ENCODE measurements at places on chromosomes 1 and 21.

- DNase-seq = no peak
Measured at GRCh38 chr1:1542766-1543705, 2.6 kb upstream of the TMEM240 start.

- DNase-seq = no peak
Measured at GRCh38 chr1:45003741-45004140, 7.4 kb downstream of the HECTD3 start.

DNA sequence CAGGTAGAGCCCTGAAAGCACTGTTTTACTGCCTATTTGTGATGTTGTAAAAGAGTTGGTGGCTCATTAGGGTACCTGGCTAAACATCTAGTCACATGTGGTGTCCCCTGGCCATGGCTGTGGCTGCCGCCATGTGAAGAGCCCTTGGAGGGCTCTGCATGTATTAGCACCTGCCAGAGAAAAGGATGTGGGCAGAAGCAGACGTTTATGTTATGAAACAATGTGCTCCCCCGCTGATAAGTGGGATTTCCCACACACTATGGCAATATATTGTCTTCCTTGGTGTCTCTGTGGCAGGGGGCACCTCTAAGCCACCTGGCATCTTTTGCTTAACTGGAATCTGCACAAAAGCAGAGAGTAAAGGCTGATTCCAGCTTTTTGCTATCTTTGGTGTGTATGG is 9.6 kb downstream of the TENT5C start:
- DNase-seq = peak; percentile 37

DNA sequence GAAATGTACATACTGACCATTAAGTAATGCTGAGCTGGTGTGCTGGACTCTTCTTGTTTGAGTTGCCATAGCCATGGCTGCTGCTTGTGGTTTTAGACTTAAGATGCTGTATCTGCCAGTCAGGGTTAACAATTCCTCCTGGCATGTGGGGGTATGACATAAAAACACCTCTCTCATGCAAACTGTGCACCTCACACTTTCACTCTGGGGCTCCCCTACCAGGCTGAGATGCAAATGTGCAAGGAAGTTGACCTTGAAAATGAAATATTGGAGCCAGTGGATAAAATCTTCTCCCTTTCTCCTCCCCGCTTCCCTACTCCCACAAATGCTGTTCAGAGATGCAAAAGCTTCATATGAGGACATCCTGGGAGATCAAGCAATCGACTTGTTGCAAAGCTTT is 198.8 kb downstream of the FCRL5 start:
- DNase-seq = no peak

All from NCI-H146 (cell line).